ENCODE measurements at places on chromosomes 11 and 22. TPM values are rescaled to one million over a fixed set of nuclear protein-coding genes. Genes with fewer than 3 reads are reported as not detected.

GRCh38 chr11:64071849-64072248 lies 36.1 kb downstream of the FLRT1 start:
- no peak overlapping the region for H3K4me3 ChIP-seq
- no peak for DNase-seq
- H3K36me3 ChIP-seq = no peaks in the 10 kb centered on the region
- H3K27me3 ChIP-seq = no peaks in the 10 kb centered on the region

DNA sequence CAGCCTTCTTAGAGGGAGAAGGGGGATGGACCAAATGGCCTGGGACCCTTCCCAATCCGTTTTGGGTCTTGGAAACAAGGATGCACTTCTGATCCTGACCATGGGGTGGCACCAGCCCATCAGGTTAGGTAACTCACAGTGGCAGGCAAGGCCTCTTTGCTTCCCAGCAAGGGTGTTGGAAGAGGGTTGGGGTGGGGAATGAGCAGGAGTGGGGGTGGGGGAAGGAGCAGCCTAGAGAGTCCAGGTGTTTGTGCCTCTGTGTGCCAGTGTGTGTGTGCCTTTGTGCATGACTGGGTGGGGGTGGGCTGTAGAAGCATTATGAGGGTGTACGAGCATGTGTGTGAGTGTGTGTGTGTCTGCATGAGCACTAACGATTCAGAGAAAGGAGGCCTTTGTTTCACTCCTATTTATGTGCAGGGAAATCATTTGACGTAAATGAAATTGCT lies 213.1 kb downstream of the INSC start:
- H3K27me3 ChIP-seq = no peaks in the 10 kb centered on the region
- no peaks in the 10 kb centered on the region for H3K4me1 ChIP-seq
- no peak overlapping the region for H3K27ac ChIP-seq
- peak; percentile 20 for DNase-seq
- H3K4me3 ChIP-seq = no peak overlapping the region
- no peaks in the 10 kb centered on the region for H3K36me3 ChIP-seq

- H3K27ac ChIP-seq = no peak overlapping the region
- H3K4me3 ChIP-seq = no peak overlapping the region
- no peak for DNase-seq
Observed at GRCh38 chr22:36055376-36056295, 27.0 kb upstream of the RBFOX2 start.

DNA sequence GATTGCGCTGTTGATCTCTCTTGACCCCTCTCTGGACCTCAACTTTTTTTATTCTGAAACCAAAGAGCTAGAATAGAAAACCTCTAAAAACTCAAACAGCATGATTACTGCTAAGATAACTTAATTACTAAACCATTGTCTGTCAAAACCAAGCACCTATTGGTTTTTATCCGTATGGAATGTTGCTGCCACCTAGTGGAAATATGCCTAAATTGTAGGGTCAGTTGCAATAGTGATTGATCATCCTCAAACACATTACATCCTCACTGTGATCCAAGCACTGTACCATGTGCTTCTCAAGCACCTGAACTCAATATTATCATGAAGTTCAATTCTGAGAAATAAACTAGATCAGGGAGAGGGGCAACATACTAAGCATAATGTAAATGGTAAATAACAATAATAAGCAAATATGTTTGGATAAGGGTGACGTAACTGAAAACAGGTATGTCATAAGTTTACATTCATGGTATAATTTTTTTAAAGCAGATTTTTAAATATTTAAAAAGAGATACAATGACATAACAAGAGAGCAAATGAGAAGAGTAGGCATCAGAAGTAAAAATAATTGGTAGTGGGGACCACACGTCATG lies 3.8 kb upstream of the OR5A2 start:
- no peaks in the 10 kb centered on the region for H3K4me1 ChIP-seq
- DNase-seq = no peak
- no peak overlapping the region for H3K4me3 ChIP-seq

DNA sequence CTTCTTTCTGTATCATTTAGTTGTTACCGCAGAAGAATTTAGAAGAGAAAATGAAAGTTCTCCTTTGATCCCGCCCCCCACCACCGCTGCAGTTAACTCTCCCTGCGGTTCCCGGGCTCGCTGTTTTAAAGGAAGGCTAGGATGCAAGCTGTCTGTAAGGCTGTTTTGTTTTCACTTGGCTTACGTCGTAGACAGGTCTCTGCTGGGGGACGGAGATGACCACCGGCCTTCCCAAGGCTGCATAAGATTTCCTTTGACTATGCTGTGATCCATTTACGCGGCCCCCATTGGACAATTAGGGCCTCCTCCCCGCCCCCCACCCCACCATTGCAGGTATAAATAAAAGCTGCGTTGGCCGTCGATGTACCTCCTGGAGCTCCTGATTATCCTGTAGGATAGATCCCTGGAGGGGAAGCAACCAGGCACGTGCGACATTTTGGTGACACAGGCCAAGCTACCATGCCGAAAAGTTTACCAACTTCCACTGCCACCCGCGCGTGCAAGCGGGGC lies 1.4 kb upstream of the CPT1A start:
- peaks cover 31% of the 10 kb centered on the region for H3K4me1 ChIP-seq
- peak overlapping the region; percentile 87 for H3K4me3 ChIP-seq
- DNase-seq = peak; percentile 77
- no peaks in the 10 kb centered on the region for H3K36me3 ChIP-seq

GRCh38 chr22:43622886-43623285 lies 189.2 kb downstream of the EFCAB6 start:
- DNase-seq = no peak
- H3K4me3 ChIP-seq = no peak overlapping the region
- no peak overlapping the region for H3K27ac ChIP-seq
- no peaks in the 10 kb centered on the region for H3K4me1 ChIP-seq

ZNRF3 gene
- total RNA-seq = 1.3 TPM
